ENCODE measurements at places on chromosomes 1 and 21. TPM values are rescaled to one million over a fixed set of nuclear protein-coding genes. Genes with fewer than 3 reads are reported as not detected.

DNA sequence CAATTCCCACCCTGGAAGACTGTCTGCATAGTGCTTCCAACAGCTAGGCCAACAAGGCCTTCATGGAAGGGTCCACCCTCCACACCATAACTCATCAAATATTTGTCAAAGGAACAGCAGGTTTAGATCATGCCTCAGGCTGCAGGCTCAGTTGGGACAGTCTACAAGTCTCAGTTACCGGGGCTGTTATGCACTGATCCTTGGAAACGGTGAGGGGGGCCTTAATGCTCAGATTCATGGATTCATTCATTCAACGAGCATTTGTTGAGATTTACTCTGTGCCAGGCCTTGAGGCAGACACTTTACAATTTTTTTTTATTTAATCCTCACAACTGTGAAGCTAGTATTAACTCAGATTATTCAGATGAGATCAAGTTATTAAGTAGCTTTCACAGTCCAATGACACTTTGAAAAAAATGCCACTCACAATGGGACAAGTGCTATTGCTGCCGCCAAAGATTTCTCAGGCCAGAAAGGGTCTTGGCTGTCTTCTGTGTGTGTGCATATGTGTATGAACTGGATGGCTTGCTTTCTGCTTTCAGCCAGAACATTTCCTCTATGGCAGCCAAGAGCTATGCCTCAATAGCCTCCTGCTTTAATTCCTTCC lies 8.9 kb upstream of the C1orf216 start:
- DNase-seq = no peak

DNA sequence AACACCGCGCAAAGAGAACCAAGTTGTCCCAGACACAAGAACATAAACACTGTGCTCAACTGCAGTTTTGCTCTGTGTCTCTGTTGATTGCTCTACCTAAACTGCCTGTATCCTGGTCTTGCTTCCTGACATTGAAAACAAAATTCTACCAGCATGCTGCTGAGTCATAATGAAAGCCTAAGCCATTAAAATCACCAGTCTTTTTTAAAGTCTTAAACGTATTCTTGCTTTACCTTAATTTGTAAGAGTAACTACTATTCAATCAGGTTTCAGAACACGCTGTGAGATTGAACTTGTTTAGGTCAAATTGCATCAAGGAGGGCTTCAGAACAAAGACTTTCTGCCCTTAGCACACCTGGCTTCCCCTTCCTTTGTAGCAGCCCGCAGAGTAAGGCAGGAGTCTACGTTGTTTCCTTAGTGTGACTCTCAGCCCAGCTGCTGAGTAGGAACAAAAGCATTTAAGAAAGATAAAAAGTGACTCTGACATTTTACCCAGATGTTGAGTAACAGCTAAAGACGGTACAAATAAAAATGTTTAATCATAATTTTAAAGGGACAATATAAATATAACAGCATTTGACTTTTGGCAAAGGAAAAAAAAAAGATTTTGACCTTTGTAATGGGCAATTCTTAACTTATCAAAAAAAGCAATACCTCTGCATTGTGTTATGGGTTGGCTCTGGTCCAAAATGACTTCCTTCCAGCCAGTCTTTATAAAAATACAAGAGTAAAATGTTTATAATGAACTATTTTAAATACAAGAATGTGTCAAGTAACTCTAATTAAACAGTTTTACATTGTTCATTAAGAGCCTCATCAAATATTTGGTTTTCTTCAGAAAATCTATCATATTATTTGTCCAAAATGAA lies 186.9 kb upstream of the ADGRL4 start:
- no peak for DNase-seq

- no peak for DNase-seq
These were observed 38.8 kb upstream of the DR1 start for GRCh38 chr1:93306920-93307319.

The OVAAL gene
- total RNA-seq = not detected

DNA sequence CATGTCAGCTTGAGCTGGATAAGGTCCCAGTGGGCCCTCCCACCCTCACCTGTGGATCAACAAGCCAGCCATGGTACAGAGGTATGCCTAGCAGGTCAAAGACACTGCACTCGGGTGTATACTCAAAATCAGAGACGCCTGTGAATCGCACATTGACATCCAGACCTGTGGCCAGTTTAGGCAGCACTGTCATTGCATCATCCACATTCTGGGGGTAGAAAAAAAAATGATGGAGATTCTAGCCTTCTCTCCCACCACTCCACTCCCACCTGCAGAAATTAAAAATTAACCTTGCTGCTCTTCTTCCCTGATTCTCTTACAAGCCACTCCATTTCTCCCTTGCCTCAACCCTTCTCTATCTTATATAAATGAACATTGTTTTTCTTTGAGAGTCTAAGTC lies 6.3 kb downstream of the MINDY1 start:
- no peak for DNase-seq

- no peak for DNase-seq
These were observed 926 bp upstream of the MRPL55 start for GRCh38 chr1:228109962-228110488.

DNA sequence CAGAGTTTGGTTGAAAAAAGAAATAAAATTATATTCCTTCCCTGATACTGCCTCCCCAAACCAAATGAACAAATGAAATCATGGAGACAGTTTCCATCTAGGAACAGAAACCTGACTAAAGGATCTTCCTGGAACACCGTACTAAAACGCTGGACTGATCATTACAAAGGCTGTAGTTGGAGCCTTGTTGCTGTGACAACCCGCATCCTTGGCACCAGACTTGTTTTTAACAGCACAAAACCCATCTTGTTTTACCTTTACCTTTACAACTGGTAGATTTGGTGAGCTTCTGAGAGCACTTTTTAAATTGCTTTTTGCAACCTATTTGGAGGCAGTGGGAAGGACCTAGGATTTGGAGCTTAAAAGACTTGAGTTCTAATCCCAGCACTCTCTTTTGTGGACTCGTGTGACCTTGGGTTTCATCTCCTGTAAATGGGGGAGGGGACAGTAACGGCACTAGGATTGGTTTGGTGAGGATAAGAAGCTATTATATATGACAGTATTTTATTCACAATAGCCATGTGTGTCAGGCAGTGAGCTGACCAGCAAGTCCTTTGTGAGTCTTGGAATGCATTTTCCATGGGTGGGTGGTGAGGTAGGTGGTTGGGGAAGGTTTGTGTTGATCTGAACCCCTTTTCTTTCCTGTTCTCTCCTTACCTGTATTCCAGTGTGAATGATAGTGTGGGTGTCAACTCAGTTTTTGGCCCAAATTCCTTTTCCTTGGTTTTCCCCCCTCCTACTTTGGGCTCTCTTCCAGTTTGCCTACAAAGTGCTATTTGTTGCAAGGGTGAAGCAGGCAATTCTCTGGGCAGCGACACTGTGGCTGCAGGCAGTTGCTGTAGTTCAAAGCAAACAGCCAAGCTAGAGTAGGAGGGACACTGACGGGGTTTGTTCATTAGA lies 12.6 kb downstream of the LRRC8D start:
- DNase-seq = peak; percentile 80

The AMPD1 gene
- 0.89 TPM for total RNA-seq

DNA sequence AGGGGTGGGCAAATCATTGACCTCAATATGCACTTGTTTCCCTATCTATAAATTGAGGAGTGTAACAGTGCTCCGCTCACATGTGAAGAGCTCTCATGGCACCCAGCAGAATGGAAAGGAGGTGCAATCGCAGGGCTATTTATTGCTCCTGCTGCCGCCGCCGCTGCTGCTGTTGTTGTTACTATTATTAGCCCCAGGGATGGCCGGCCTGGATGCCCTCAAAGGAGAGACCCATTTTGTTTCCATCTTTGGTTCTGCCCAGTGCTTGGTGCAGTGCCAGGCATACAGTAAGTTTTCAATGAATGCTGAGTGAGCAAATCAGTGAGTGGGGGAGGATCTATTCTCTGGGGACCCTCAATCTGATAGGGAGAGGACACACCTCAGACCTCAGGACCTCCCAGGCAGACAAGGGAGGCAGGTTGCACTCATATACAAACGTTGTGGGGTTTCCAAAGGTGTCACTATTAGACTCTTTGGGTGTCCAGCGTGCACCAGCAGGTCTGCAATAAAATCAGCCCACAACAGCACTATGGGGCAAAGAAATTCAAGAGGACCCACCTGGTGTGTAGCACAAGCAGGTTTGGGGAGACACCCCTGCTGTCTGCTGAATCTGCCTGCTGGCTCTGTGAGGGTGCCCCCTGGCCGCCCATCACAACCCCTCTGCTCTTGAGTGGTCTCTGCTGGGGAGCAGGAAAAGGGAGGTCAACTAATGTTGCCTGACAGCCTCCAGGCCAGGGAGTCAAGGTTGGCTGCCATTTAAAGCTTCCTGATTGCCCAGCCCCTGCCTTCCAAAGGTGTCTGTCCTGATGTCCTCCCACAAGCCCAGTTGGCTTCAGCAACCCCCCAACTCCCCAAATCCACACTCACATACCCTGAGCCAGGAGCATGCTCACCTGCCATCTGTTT lies 136.3 kb downstream of the ACTL8 start:
- DNase-seq = no peak

- no peak for DNase-seq
These were observed 130.7 kb downstream of the MACF1 start for GRCh38 chr1:39335216-39335615.

DNA sequence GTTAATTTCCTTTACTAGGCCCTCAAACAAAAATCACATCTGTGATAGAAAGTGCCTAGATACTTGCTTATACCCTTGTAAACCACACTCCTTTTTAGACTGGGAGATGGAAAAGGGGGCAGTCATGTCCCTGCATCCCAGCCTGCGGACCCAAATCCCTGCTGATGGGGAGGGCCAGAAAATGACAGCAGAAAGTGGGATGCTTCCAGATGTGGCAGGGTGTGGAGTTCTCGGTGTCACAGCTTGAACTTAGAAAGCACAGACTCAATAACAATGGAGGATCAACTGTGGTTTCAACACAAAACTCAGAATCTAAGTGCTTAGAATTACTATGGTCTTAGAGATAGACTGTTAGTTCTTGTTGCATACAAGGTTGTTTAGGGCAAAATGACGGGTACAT lies 95.6 kb upstream of the F3 start:
- no peak for DNase-seq
